ENCODE measurements at places on chromosomes 12 and 14. TPM values are rescaled to one million over a fixed set of nuclear protein-coding genes. Genes with fewer than 3 reads are reported as not detected.

SLC5A8 gene
- total RNA-seq: not detected

TMEM233 gene
- not detected for total RNA-seq

GALNT9 gene
- total RNA-seq: not detected

SLC6A12 gene
- total RNA-seq: not detected

ABCC9 gene
- total RNA-seq: 0.34 TPM

HOXC4 gene
- not detected for total RNA-seq

LDHB gene
- 582 TPM for total RNA-seq

PLCZ1 gene
- total RNA-seq: not detected

RNASE3 gene
- not detected for total RNA-seq

KRT6C gene
- total RNA-seq: 171 TPM

FRMD6 gene
- total RNA-seq: 172 TPM

CLECL1 gene
- not detected for total RNA-seq

KRT74 gene
- total RNA-seq: not detected

MDGA2 gene
- total RNA-seq: not detected

POTEM gene
- total RNA-seq: not detected

KLHL33 gene
- not detected for total RNA-seq

GPRC5D gene
- total RNA-seq: not detected

PAWR gene
- total RNA-seq: 166 TPM

Data from nasal cavity respiratory epithelium epithelial cell of viscerocranial mucosa (primary cell).